ENCODE measurements at places on chromosomes 6 and 20. TPM values are rescaled to one million over a fixed set of nuclear protein-coding genes. Genes with fewer than 3 reads are reported as not detected.

CUTA gene
- total RNA-seq: 242 TPM

SCUBE3 gene
- 2.4 TPM for total RNA-seq

PPP1R14C gene
- 3.0 TPM for total RNA-seq

INSM1 gene
- total RNA-seq: 0.04 TPM

MACROD2 gene
- total RNA-seq: 11.5 TPM

KCNK16 gene
- total RNA-seq: not detected

SCAF8 gene
- 15.0 TPM for total RNA-seq

SLC24A3 gene
- not detected for total RNA-seq

TDP2 gene
- total RNA-seq: 24.2 TPM

LRP11 gene
- 32.0 TPM for total RNA-seq

CDKAL1 gene
- 14.9 TPM for total RNA-seq

ZKSCAN3 gene
- 1.9 TPM for total RNA-seq

POU5F1 gene
- total RNA-seq: not detected

PTCHD4 gene
- total RNA-seq: not detected

- no peaks in the 10 kb centered on the region for H3K27me3 ChIP-seq
- H3K27ac ChIP-seq: peak overlapping the region; percentile 23
- peak; percentile 43 for DNase-seq
Measured at GRCh38 chr6:53795702-53796450, 1.1 kb downstream of the LRRC1 start.

DNA sequence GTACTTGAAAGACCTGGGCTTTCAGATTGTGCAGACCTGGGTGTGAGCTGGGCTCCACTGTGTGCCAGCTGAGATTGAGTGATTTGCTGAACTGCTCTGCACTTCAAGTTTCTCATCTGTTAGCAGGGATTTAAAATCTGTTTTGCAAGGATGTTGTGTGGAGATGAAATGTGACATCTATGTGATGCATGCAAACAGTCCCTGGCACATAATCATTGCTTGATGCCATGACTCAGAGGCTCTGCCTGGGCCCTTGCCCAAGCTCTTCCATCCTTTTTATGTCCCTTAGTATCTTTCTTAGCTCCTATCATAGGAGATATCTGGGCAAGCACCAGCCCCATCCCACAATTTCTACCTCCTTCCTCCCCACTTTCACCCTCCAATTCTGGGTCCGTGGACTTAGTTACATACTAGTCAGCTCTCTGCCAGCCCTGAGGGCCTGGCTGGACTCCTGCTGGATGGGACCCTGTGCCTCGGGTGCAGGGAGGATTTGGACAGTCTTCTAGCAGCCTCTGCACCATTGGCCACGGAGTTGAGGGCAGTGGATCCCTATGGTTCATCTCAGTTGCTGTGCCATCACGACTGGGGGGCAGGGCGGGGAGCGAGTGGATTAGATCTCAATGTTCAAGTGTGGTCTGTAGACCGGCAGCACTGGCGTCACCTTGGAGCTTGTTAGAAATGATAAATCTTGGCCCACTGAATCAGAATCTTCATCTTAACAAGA lies 103.6 kb downstream of the MAP3K7 start:
- H3K27me3 ChIP-seq: no peaks in the 10 kb centered on the region
- H3K4me3 ChIP-seq: no peak overlapping the region
- no peak overlapping the region for H3K27ac ChIP-seq
- DNase-seq: peak; percentile 51
- H3K4me1 ChIP-seq: peaks cover 9% of the 10 kb centered on the region
- no peaks in the 10 kb centered on the region for H3K36me3 ChIP-seq

DNA sequence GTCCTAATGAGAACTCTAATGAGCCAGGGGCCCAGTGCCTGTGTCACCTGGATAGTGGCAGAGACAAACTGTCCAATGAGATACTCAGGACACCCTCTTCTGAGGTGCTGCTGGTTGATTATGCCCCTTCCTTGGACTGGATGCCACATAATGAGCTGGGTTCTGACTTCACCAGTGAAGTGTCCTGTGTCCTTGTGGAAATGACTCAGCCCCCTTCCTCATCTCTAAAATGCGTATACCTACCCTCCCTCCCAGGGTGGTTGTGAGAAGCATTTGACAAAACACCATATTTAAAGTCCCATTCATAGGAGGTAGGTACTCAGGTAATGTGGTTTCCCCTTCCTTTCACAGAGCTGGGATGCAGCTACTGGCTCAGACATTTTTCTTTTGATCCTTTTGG lies 28.4 kb upstream of the RNF24 start:
- no peaks in the 10 kb centered on the region for H3K36me3 ChIP-seq
- peaks cover 46% of the 10 kb centered on the region for H3K4me1 ChIP-seq
- peak; percentile 52 for DNase-seq
- H3K27me3 ChIP-seq: no peaks in the 10 kb centered on the region
- H3K27ac ChIP-seq: 0 out of 2 replicates have a peak overlapping the region, but pooled peaks have one; percentile 3
- no peak overlapping the region for H3K4me3 ChIP-seq

GRCh38 chr6:148423601-148424270 lies 81.1 kb downstream of the SASH1 start:
- H3K4me3 ChIP-seq: no peak overlapping the region
- H3K36me3 ChIP-seq: no peaks in the 10 kb centered on the region
- H3K27me3 ChIP-seq: no peaks in the 10 kb centered on the region
- H3K4me1 ChIP-seq: no peaks in the 10 kb centered on the region
- H3K27ac ChIP-seq: no peak overlapping the region

DNA sequence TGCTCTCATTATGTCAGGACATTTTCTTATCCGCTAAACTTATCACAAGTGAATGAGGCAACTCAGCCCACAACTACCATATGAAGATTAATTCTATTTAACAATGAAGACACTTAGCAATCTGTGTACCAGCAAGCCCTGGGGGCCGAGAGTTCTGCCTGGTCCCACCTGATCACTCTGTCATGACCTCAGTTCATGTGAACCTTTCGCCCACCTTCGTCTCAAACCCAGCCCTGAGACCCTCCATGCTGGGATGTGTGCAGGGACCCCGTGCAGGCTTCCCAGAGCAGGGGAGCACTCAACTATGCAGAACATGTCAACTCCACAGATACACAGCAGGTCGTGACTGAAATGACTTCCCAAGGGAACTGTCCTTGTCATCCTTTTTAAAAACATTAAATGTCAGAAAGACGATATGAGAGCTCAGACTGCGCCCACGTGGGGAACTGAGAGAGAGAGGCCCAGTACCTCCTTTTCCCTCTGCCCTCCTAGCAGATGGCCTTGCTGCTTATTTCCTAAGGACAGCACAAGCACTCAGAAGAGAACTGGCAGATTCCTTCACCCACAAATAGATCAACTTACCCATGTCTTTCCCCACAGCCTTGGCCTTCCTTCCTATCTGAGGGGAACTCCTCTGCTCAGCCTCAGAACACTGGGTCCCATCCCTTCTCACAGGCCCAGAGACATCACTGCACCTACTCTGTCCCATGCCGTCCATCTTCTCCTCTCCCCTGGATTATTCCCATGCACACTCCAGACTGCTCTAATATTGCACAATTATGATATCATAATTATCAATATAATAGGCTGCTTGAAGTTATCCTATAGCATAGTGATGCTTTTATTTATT lies 11.5 kb downstream of the ABHD12 start:
- no peak for DNase-seq
- peaks cover 5% of the 10 kb centered on the region for H3K36me3 ChIP-seq
- H3K4me3 ChIP-seq: no peak overlapping the region
- H3K27me3 ChIP-seq: no peaks in the 10 kb centered on the region

GRCh38 chr6:109008537-109009235 lies 86.0 kb downstream of the SESN1 start:
- no peaks in the 10 kb centered on the region for H3K36me3 ChIP-seq
- H3K4me1 ChIP-seq: peaks cover 23% of the 10 kb centered on the region
- peak overlapping the region; percentile 94 for H3K4me3 ChIP-seq
- DNase-seq: peak; percentile 29
- no peaks in the 10 kb centered on the region for H3K27me3 ChIP-seq
- H3K27ac ChIP-seq: no peak overlapping the region

DNA sequence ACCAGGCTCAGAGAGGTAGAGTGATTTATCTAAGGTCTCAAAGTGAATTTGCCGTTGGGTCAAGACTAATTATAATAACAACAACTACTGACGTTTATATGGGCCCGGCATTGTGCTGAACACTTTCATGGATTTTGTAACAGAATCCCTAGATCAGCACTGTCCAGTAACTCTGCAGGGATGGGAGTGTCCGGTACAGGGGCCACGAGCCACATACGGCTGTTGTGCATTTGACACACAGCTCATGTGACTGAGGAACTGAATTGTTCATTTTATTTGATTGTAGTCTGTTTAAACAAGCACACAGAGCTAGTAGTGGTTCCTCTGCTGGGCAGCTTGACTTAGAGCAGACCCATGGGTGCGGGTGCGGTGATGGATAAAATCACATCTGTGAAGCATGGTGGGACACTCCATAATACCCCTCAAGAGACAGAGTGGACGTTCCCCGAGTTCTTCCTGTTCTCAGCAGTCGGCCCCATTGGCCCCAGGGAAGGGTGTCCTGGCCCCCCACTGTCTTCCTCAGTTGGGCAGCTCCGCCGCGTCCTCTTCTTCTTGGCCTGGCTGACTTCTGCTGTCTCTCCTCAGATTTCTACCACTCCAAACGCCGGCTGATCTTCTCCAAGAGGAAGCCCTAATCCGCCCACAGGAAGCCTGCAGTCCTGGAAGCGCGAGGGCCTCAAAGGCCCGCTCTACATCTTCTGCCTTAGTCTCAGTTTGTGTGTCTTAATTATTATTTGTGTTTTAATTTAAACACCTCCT lies 6.8 kb downstream of the CDKN1A start:
- H3K4me3 ChIP-seq: no peak overlapping the region
- DNase-seq: no peak
- peaks cover 29% of the 10 kb centered on the region for H3K4me1 ChIP-seq
- H3K27me3 ChIP-seq: no peaks in the 10 kb centered on the region

DNA sequence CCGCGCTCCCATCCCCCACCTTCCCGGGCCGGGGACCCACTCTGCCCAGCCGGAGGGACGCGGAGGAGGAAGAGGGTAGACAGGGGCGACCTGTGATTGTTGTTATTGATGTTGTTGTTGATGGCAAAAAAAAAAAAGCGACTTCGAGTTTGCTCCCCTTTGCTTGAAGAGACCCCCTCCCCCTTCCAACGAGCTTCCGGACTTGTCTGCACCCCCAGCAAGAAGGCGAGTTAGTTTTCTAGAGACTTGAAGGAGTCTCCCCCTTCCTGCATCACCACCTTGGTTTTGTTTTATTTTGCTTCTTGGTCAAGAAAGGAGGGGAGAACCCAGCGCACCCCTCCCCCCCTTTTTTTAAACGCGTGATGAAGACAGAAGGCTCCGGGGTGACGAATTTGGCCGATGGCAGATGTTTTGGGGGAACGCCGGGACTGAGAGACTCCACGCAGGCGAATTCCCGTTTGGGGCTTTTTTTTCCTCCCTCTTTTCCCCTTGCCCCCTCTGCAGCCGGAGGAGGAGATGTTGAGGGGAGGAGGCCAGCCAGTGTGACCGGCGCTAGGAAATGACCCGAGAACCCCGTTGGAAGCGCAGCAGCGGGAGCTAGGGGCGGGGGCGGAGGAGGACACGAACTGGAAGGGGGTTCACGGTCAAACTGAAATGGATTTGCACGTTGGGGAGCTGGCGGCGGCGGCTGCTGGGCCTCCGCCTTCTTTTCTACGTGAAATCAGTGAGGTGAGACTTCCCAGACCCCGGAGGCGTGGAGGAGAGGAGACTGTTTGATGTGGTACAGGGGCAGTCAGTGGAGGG lies 2.8 kb downstream of the SOX4 start:
- DNase-seq: peak; percentile 24
- H3K27me3 ChIP-seq: no peaks in the 10 kb centered on the region

GRCh38 chr6:13457577-13457976 lies 29.8 kb downstream of the GFOD1 start:
- peaks cover 33% of the 10 kb centered on the region for H3K4me1 ChIP-seq
- H3K4me3 ChIP-seq: no peak overlapping the region
- no peak overlapping the region for H3K27ac ChIP-seq
- DNase-seq: peak; percentile 22
- H3K36me3 ChIP-seq: no peaks in the 10 kb centered on the region

GRCh38 chr6:98485593-98485992 lies 348.8 kb upstream of the POU3F2 start:
- no peak overlapping the region for H3K27ac ChIP-seq
- peaks cover 16% of the 10 kb centered on the region for H3K27me3 ChIP-seq
- DNase-seq: no peak
- H3K4me1 ChIP-seq: no peaks in the 10 kb centered on the region
- no peaks in the 10 kb centered on the region for H3K36me3 ChIP-seq
- H3K4me3 ChIP-seq: no peak overlapping the region

- H3K4me3 ChIP-seq: no peak overlapping the region
- H3K4me1 ChIP-seq: no peaks in the 10 kb centered on the region
- no peak overlapping the region for H3K27ac ChIP-seq
- H3K27me3 ChIP-seq: no peaks in the 10 kb centered on the region
- H3K36me3 ChIP-seq: no peaks in the 10 kb centered on the region
Measured at GRCh38 chr20:2453792-2454191, 16.8 kb downstream of the SNRPB start.

DNA sequence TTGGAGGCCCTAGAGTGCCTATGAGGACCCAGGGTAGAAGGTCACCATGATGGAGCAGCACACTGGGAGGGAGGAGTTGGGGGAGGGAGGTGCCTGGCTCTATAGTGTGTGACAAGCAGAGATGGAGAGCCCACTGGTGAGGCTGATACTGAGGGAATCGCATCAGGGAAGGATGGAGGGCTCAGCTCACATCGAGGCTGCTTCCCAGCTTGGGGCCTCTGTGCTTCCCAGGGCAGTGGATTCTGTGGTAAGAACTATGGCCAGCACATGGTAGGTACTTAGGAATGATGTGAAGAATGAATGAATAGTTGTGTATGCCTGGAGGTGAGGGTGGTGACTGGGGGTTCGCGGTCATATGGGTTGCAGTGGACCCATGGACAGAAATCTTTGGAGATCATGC lies 1.3 kb upstream of the EPB41L1 start:
- H3K4me1 ChIP-seq: peaks cover 17% of the 10 kb centered on the region
- no peak overlapping the region for H3K27ac ChIP-seq
- H3K4me3 ChIP-seq: no peak overlapping the region

- peaks cover 7% of the 10 kb centered on the region for H3K36me3 ChIP-seq
- no peaks in the 10 kb centered on the region for H3K4me1 ChIP-seq
- H3K4me3 ChIP-seq: no peak overlapping the region
- DNase-seq: no peak
- H3K27me3 ChIP-seq: no peaks in the 10 kb centered on the region
Measured at GRCh38 chr20:51600016-51600420, 57.5 kb upstream of the NFATC2 start.

DNA sequence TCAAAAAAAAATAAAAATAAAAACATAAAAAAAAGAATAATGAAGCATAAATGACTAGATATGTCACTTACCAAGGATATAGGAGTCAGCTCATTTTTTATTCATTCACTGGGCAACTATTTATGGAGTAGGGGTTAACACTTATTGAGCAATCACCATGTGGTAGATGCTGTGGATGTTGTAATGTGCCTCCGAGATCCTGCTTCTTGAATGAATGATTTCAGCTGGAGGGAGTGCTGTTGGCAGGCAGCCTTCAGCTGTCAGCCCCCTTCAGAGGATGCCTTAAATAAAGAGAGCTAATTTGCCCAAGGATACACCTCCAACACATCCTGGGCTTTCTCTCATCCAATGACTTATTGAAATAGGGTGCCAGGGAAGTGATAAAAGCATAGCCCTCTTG lies 229.5 kb upstream of the DTNBP1 start:
- DNase-seq: no peak
- 0 out of 2 replicates have a peak, but pooled peaks cover 4% of the 10 kb centered on the region for H3K4me1 ChIP-seq
- H3K27me3 ChIP-seq: 0 out of 2 replicates have a peak, but pooled peaks cover 4% of the 10 kb centered on the region
- H3K4me3 ChIP-seq: no peak overlapping the region
- no peaks in the 10 kb centered on the region for H3K36me3 ChIP-seq

- no peak overlapping the region for H3K4me3 ChIP-seq
- H3K27ac ChIP-seq: no peak overlapping the region
- no peak for DNase-seq
- H3K27me3 ChIP-seq: no peaks in the 10 kb centered on the region
Measured at GRCh38 chr6:167662075-167662880, 164.4 kb upstream of the AFDN start.

GRCh38 chr6:10908228-10908627 lies 21.4 kb downstream of the SYCP2L start:
- DNase-seq: no peak
- H3K4me1 ChIP-seq: no peaks in the 10 kb centered on the region
- no peak overlapping the region for H3K4me3 ChIP-seq
- no peaks in the 10 kb centered on the region for H3K36me3 ChIP-seq

All from PC-3 (cell line).